Fibroblast of skin of left quadriceps (primary cell): ENCODE measurements at places on chromosomes 16 and 17.

GRCh38 chr17:9269350-9270035 lies 248.2 kb downstream of the NTN1 start:
- no peak for DNase-seq

- DNase-seq, result no peak
Observed at GRCh38 chr16:74673876-74674275, 7.2 kb upstream of the RFWD3 start.

- DNase-seq, result no peak
Observed at GRCh38 chr17:69854225-69854780, 220.7 kb upstream of the KCNJ16 start.

GRCh38 chr17:67227488-67227887 lies 17.5 kb downstream of the HELZ start:
- no peak for DNase-seq

- no peak for DNase-seq
Observed at GRCh38 chr16:12511708-12512107, 292.0 kb downstream of the CPPED1 start.

DNA sequence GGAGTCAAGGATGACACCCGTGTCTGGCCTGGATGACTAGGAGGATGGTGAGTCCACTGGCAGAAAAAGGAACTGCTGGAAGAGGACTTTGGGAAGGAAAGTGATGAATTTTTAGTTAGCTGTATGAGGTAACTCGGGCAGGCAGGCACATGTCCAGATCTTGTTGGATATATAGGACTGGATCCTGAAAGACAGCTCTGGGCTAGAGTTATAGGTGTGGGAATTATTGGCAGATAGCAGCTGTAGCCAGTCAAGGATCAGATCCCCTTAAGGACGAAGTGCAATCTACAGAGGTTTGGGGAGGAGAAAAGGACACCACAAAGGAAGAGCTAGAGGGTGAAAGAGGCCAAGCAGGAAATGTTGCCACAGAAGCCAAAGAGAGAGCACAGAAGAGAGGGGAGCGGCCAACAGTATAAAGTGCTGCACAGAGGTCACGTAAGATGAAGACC lies 10.1 kb downstream of the CYB5D1 start:
- no peak for DNase-seq

DNA sequence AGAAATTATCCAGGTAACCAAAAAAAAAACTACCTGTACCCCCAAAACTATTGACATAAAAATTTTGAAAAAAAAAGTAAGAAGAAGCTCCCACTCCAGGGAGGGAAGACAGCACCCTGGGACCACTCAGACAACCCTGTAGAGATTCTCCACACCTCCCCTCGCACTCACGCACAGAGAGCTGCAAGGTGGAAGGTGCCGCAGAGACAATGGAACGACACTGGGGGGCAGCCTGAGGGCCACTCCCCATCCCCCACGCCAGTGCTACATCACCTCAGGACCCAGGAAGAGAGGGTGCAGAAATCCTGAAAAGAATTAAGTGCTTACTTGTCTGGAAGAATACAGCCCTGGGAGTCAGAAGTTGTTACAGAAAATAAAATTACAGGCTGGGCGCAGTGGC lies 5.2 kb upstream of the CD79B start:
- DNase-seq, result no peak

DNA sequence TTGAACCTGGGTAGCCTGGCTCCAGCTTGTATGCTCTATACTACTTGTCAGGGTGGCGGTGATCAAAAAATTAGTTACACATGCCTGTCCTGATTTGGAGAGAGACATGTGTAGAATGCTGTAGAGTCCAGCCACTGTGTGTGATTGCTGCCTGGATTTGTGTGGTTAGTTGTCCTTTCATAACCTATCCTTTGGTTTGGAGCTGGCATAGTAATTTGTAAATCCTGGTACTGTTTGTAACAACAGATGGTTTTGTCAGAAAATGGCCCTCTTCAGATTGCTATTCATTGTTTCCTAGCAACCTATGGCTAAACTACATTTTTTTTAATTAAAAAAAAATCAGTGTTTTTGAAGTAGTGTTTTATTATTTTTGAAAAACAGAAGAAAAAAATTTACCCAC lies 30.5 kb downstream of the ETV4 start:
- no peak for DNase-seq

DNA sequence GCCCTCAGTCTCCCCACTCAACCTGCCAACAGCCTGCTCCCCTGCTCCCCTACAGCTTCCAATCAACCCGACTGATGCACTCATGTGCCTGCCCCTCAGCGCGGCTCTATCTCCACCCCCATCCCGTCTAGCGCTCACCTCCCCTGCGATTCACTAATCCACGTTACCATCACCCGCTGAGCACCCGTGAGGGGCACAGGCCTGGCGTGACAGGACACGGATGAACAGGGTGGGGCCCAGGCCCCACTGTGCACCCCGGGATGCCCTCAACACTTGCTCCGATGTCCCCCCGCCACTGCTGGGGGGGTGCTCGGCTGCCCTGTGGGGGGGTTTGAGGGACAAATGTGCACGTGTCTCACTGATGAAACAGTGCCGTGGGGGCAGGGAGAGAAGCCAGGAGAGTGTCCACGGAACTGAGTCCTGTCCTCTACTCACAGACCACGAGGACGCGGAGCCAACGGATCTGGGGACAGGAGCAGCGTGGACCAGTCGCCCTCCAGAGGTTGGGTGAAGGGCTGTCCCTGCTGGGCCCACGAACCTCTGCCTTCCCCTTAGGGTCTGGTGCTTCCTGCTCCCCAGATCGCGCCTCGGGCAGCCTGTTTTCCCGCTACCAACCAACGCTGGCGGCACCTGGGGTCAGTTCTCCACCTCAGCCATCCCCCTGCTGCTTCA lies 66.7 kb downstream of the RPH3AL start:
- no peak for DNase-seq

GRCh38 chr17:51372345-51373004 lies 112.1 kb downstream of the UTP18 start:
- DNase-seq, result no peak

DNA sequence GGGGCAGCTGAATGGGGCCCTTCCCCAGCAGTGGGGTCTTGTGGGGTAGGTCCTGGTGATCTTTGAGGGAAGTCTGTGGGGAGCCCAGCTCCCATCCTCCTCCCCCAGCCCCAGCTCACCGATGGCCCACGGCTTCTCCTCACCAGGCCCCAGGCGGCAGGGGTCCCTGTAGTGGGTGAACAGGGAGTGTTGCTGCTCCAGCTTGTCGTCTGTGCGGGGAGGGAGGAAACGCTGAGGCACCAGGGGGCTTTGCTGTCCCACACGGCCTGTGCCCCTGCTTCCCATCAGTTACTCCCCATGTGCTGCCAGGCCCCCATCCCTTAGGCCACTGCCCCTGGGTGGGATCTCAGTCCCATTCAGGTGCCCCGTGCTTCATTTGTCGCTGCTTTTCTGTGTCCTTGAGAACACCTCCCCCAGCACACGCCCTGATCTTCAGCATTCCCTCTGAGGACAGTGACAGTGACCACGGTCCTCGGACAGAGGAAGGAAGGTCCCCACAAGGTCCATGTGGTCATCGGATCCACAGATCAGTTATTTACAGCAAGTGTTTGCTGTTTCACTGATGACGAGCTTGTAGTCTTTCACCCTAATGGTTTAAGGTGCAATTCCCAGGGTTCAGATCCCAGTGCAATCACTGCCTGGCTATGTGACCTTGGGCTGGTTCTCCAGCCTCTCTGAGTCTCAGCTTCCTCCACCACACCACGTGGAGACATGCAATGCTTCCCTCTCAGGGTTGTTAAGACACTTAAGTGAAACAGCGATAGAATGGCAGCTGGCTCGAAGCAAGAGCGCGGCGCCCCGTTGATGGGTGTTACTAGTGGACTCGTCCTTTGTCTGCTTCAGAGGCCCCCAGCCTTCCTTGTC lies 53.1 kb downstream of the PRMT7 start:
- no peak for DNase-seq
